ENCODE measurements at places on chromosomes 13 and 19. TPM values are rescaled to one million over a fixed set of nuclear protein-coding genes. Genes with fewer than 3 reads are reported as not detected.

DNA sequence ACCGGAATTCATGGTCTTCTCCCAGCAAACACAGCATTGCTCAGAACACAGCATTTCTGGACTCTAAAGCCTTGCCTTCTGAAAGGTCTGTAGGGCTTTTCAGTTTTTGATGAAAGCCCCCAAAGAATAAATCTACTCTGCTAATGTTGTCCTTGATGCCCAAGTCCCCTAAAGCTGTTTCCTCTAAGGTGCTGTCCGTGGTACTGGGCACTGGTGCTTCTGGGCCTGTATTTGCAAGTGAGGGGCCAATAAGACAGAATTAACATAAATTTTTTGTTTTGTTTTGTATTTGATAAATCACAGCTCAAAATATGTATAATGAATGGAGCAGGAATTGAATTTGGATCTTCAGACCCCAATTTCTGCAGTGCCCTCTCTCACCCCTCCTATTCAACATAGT is 12.1 kb upstream of the LGALS13 start:
- no peaks in the 10 kb centered on the region for H3K27me3 ChIP-seq
- H3K4me1 ChIP-seq: no peaks in the 10 kb centered on the region
- no peak overlapping the region for H3K4me3 ChIP-seq
- no peak for DNase-seq
- no peaks in the 10 kb centered on the region for H3K36me3 ChIP-seq

DNA sequence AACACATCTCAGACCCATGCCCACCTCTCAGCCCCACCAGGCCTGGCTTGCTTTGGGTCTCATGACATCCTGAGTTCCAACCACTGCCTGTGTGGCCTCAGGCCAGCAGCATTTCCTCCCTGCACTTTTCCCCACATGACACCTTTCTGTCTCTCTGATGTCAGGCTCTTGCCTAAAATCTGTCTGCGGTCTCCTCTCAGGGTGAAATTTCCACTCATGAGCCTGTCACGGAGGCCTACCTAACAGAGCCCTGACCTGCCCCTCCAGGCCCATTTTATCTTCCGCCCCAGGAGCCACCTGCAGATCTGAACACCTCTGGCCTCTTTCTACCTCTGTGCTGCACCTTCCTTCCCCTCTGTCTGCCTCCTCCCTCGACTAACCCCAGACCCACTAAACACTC is 93.5 kb downstream of the ZDHHC20 start:
- H3K4me3 ChIP-seq: no peak overlapping the region
- no peaks in the 10 kb centered on the region for H3K36me3 ChIP-seq
- H3K27ac ChIP-seq: peak overlapping the region; percentile 71

DNA sequence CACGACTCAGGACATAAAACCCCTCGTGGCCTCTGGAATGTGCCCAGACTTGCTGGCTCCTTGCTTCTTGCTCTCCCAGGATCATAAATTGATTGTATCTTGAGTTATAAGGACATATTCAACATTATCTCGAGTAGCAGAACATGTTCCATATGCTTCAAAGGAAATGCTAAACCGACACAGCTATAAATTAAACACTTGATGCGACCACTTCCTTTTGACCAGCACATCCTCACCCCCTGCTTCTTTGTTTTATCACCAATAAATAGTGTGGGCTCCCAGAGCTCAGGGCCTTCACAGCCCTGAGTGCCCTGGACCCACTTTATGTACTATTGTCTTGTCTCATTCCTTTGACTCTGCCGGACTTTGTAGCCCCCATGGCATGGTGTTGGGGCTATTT is 157.0 kb upstream of the PABPC3 start:
- no peak for DNase-seq
- no peaks in the 10 kb centered on the region for H3K36me3 ChIP-seq
- H3K27me3 ChIP-seq: peaks cover 17% of the 10 kb centered on the region
- H3K4me1 ChIP-seq: no peaks in the 10 kb centered on the region
- no peak overlapping the region for H3K4me3 ChIP-seq

- no peaks in the 10 kb centered on the region for H3K4me1 ChIP-seq
- no peak overlapping the region for H3K27ac ChIP-seq
- DNase-seq: no peak
- H3K36me3 ChIP-seq: no peaks in the 10 kb centered on the region
- peaks cover 3% of the 10 kb centered on the region for H3K27me3 ChIP-seq
- no peak overlapping the region for H3K4me3 ChIP-seq
These were observed 561.8 kb downstream of the GPC6 start for GRCh38 chr13:93788456-93788855.

DNA sequence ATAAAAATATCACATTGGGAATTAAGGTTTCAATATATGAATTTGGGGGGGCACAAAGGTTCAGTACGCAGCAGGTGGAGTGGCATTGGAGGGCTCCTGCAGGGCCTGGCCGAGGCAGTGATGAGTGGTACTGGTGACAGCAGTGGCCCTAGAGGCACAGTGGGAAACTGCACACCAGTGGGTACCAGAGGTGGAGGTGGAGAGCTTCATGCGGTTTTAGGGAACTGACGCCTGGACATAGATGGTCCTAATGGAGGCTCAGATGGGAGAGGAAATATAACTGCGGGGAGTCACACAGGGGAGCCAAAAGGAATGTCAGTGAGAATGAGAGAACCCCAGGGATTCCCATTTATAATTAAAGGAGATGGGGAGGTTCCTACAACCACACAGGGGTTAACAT is 156.2 kb downstream of the COG6 start:
- H3K4me1 ChIP-seq: no peaks in the 10 kb centered on the region
- H3K27me3 ChIP-seq: no peaks in the 10 kb centered on the region
- no peak overlapping the region for H3K4me3 ChIP-seq
- H3K36me3 ChIP-seq: no peaks in the 10 kb centered on the region
- no peak for DNase-seq

DNA sequence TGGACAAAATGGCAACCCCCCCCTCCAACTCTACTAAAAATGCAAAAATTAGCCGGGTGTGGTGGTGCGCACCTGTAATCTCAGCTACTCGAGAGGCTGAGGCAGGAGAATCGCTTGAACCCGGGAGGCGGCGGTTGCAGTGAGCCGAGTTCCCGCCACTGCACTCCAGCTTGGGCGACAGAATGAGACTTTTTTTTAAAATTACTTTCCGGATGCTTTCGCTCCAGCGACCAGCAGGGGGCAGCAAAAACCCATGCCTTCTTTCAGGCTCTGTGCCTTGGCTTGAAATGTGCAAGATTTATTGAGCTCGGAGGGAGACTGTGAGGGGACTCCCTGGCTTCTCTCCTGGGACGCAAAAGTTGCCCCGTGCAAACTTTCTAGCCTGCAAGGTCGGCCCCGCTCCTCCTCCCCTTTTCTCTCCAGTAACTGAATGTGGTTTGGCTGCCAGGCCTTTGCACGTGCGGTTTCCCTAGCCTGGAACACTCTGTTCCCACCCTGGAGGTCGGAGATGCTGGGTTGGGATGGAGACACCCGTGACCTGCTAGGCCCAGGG is 61.4 kb upstream of the NFIC start:
- DNase-seq: peak; percentile 92
- no peak overlapping the region for H3K4me3 ChIP-seq
- peaks cover 2% of the 10 kb centered on the region for H3K27me3 ChIP-seq
- no peak overlapping the region for H3K27ac ChIP-seq
- no peaks in the 10 kb centered on the region for H3K36me3 ChIP-seq

GRCh38 chr19:8224394-8225145 is 15.4 kb downstream of the CERS4 start:
- no peak for DNase-seq
- no peak overlapping the region for H3K4me3 ChIP-seq
- H3K36me3 ChIP-seq: peaks cover 6% of the 10 kb centered on the region
- H3K27ac ChIP-seq: no peak overlapping the region
- H3K4me1 ChIP-seq: peaks cover 2% of the 10 kb centered on the region

Gene ZNF497
- 0.79 TPM for total RNA-seq

Gene JAK3
- 226 TPM for total RNA-seq
